ENCODE measurements at places on chromosomes 4 and X.

DNA sequence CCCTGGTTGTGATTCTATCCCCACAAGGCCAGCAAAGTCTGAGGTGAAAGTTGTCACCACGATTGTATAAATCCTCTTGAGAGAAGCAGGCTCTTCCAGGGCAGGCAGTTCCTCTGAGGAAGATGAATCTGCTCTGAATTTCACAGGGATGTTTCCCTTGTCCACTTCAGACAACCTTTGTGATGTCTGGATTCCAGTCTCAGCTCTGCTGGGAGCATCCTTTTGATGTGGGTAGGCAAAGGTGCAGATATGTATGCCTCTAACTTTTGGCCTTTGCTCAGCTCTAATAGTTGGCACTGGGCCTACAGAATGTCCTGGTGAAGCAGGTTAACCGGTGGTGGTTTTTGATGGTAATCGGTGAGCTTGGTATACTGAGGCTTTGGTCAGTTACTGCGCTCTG is 50.6 kb upstream of the WDR1 start:
- H3K27ac ChIP-seq = no peak overlapping the region
- no peak overlapping the region for H3K4me3 ChIP-seq
- no peaks in the 10 kb centered on the region for H3K4me1 ChIP-seq

DNA sequence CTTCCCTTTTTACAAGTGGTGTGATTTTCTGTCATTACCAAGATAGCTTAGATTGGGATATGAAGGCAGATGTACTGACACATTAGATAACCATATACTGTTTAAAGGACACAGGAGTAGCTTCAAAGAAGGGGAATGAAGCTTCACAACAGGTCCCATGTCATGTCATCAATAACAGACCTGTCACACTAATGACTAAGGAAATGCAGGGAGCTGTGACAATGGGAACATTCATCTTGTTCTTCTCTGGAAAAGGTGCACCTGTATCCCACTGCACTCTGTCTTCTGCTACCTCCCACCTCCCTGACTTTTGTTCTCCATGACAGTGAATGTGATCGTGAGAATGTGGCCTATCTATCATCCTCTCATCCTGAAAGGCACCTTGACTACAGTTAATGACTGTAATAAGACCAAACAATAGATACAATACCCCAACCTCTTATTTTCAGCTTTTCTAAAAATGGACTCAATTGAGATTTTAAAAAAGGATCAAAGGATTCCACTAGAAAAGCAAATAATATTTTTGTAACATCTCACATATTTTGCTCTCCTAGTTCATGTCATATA is 472.5 kb downstream of the STPG2 start:
- no peak for DNase-seq
- no peak overlapping the region for H3K4me3 ChIP-seq
- H3K27ac ChIP-seq = no peak overlapping the region
- no peaks in the 10 kb centered on the region for H3K27me3 ChIP-seq

DNA sequence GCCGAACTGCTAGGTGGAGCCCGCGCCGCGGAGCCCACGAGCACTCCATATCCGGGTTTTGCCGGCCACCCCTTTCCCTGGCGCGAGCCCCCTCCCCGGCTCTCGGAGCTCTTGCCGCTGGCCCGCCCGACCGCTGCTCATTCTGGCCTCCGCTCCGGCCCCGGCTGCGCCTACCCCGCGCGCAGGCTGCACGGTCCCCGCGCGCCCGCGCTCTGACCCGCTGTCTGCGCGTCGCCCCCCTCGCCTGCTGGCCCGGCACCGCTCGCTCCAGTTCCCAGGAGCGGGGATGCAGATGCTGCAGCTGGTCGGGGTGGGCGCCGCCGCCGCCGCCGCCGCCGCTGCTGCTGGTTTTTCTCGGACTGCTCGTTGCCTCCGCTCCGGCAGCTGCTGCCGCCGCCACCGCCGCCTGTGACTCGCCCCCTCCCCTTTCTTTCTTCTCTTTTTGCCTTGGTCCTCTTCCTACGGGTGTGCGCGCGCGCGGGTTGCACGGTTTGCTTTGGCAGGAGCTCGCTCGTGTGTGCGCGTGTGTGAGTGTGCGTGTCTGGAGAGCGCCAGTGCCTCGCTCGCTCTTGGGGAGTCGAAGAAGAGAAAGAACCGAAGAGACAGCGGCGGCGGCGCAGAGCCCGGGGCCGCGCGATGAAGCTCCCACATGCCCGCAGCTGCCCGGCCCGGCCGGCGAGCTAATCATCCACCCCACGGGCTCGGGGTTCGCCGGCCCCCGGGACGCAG is at the start of gene ADGRL3:
Gene ADGRL3, plus strand, starts transcription at position 140 of the 729 bp plus-strand sequence.
- peaks cover 20% of the 10 kb centered on the region for H3K27me3 ChIP-seq
- peaks cover 1% of the 10 kb centered on the region for H3K4me1 ChIP-seq
- peak within 1 kb of the TSS; percentile 75 for H3K4me3 ChIP-seq
- H3K36me3 ChIP-seq = no peaks in the 10 kb centered on the region
- peak; percentile 57 for DNase-seq

DNA sequence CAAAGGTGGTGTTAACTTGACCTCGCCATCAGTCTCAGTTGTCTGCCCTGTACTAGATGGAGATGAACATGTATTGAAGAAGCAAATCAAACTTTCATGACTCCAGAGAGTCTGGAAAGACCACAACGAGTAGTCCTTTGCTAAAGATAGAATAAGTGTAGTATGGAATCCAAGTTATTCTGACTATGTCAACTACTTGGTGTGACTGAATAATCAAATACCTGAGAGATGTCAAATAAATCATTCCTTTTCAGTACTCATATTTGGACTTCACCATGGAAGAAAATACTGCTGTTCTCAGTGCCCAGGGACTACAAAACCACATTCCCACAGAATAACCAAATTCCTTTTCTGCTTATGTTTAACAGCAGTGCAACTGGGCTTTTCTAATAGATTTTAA is 161.2 kb upstream of the SPRY1 start:
- H3K27me3 ChIP-seq = no peaks in the 10 kb centered on the region
- no peak overlapping the region for H3K4me3 ChIP-seq
- H3K4me1 ChIP-seq = peaks cover 1% of the 10 kb centered on the region
- no peak for DNase-seq
- H3K36me3 ChIP-seq = no peaks in the 10 kb centered on the region

DNA sequence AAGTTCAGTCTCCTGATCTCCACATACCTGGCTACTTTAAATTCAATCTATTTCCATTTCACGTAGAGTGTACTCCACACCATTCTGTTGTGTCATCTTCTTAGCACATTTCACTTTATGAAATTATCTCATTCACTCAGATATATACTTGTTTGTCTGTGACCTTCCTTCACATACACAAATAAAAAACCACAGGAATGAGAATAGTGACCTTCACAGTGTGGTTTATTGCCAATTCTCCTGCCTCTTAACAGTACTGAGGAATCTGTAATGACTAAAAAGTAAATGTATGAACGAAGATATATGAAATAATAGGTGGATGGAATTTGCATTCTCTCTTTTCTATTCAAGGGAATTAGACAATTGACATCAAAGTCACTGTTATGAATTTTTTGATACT is 183.9 kb upstream of the PCDH7 start:
- H3K27me3 ChIP-seq = no peaks in the 10 kb centered on the region
- H3K27ac ChIP-seq = no peak overlapping the region
- H3K4me1 ChIP-seq = 0 out of 2 replicates have a peak, but pooled peaks cover 1% of the 10 kb centered on the region
- no peak overlapping the region for H3K4me3 ChIP-seq
- no peaks in the 10 kb centered on the region for H3K36me3 ChIP-seq

- no peak overlapping the region for H3K27ac ChIP-seq
- H3K36me3 ChIP-seq = no peaks in the 10 kb centered on the region
- H3K4me1 ChIP-seq = no peaks in the 10 kb centered on the region
- DNase-seq = no peak
- H3K27me3 ChIP-seq = no peaks in the 10 kb centered on the region
- H3K4me3 ChIP-seq = no peak overlapping the region
These were observed 100.2 kb upstream of the MED14 start for GRCh38 chrX:40835526-40835925.

GRCh38 chr4:173280998-173281397 is 53.2 kb downstream of the HMGB2 start:
- no peak overlapping the region for H3K27ac ChIP-seq
- no peak overlapping the region for H3K4me3 ChIP-seq
- DNase-seq = no peak
- H3K4me1 ChIP-seq = no peaks in the 10 kb centered on the region
- H3K36me3 ChIP-seq = no peaks in the 10 kb centered on the region

DNA sequence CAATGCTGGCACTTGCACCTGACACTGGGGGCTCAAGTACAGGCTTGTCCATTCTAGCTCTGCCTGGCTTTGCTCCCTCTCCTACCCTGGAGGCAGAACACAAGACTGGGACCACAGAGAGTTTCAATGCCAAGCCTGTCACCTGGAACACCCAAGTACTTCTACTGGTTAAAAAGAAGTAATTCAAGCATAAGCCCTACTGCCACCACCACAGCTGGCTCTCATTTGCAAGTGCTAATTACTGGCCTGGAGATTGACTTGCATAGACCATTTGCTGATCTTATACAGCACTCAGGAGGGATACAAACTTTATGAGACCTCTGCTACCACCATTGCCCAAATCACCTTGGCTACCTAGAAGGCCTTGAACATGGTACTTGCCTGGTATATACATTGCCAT is 1550.9 kb downstream of the C4orf33 start:
- no peaks in the 10 kb centered on the region for H3K36me3 ChIP-seq
- H3K4me1 ChIP-seq = peaks cover 4% of the 10 kb centered on the region
- no peak for DNase-seq
- no peaks in the 10 kb centered on the region for H3K27me3 ChIP-seq

- no peak overlapping the region for H3K4me3 ChIP-seq
- no peak overlapping the region for H3K27ac ChIP-seq
- DNase-seq = no peak
These were observed 735.9 kb upstream of the TENM3 start for GRCh38 chr4:181507180-181507835.

- H3K27ac ChIP-seq = no peak overlapping the region
- H3K36me3 ChIP-seq = no peaks in the 10 kb centered on the region
- DNase-seq = no peak
- no peak overlapping the region for H3K4me3 ChIP-seq
These were observed 24.9 kb upstream of the HGFAC start for GRCh38 chr4:3416821-3417221.

- no peaks in the 10 kb centered on the region for H3K27me3 ChIP-seq
- H3K27ac ChIP-seq = no peak overlapping the region
- no peaks in the 10 kb centered on the region for H3K4me1 ChIP-seq
These were observed 236.1 kb downstream of the FBXO8 start for GRCh38 chr4:174047363-174047762.

DNA sequence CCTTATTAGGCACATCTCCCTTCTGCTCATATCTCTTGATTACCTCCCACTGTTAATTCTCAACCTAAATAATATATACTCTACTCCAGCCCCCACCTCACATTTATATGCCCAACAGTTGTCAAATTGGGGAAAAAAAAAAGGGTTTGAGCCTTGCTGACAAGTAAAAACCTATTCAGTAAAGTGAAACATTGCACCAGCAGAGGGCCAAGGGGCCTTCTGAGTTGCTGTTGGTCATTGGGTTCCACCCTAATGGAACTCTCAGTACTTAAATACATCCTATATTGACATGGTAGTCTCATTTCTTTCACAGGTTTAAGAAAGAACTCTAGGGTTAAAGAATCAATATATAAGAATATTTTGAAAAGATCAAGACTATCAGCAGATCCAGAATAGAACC is 362.2 kb downstream of the SMARCA1 start:
- no peaks in the 10 kb centered on the region for H3K4me1 ChIP-seq
- H3K4me3 ChIP-seq = no peak overlapping the region
- DNase-seq = no peak
- H3K27me3 ChIP-seq = no peaks in the 10 kb centered on the region
- H3K27ac ChIP-seq = no peak overlapping the region
- H3K36me3 ChIP-seq = no peaks in the 10 kb centered on the region

DNA sequence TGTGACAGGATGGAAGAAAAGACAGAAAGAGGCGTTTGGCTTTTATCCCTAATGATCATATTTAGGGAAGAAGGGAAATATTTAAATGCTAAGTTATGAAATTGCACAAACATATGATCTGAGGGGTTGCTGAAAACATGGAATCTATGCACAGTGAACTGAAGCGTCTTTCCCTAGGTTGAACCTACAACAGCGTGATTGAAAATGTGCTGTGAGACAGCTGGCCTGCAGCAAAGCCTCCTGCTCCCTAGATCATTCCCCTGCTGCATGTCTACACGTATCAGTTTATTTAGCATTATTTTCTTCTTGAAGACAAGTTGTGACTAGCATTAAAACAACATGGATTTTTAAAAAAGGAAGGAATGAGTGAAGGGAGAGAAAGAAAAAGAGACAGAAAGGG is 272.5 kb upstream of the TRAM1L1 start:
- H3K4me3 ChIP-seq = no peak overlapping the region
- DNase-seq = no peak
- no peaks in the 10 kb centered on the region for H3K36me3 ChIP-seq
- no peaks in the 10 kb centered on the region for H3K27me3 ChIP-seq
- no peaks in the 10 kb centered on the region for H3K4me1 ChIP-seq

GRCh38 chr4:102809190-102809589 is 18.2 kb downstream of the UBE2D3 start:
- no peak for DNase-seq
- H3K4me3 ChIP-seq = no peak overlapping the region
- H3K27ac ChIP-seq = no peak overlapping the region
- H3K27me3 ChIP-seq = no peaks in the 10 kb centered on the region
- peaks cover 5% of the 10 kb centered on the region for H3K36me3 ChIP-seq
- no peaks in the 10 kb centered on the region for H3K4me1 ChIP-seq

DNA sequence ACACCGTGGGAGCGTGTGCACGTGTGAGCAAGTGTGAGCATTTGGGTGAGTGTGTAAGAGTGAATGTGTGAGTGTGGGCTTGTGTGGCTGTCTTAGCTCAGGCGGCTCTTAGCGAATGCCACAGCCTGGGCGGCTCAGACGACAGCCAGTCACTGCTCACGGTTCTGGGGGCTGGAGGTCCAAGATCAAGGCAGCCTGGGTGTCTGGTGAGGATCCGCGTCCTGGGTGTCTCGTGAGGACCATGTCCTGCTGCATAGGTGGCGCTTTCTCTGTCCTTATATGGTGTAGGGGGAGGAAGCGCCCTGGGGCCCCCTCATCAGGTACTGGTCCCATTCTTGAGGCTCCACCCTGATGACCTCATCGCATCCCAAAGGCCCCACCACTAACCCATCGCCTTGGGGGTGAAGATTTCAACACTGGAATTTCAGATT is 4.5 kb downstream of the DOK7 start:
- no peaks in the 10 kb centered on the region for H3K36me3 ChIP-seq
- DNase-seq = no peak
- H3K4me1 ChIP-seq = peaks cover 1% of the 10 kb centered on the region
- H3K27ac ChIP-seq = no peak overlapping the region
- no peaks in the 10 kb centered on the region for H3K27me3 ChIP-seq
- H3K4me3 ChIP-seq = no peak overlapping the region

All from iPS DF 6.9 (cell line).